ENCODE measurements at places on chromosomes 1 and 21.
A peak's percentile ranks its signal among the peaks of the same experiment; 100 is the strongest.

DNA sequence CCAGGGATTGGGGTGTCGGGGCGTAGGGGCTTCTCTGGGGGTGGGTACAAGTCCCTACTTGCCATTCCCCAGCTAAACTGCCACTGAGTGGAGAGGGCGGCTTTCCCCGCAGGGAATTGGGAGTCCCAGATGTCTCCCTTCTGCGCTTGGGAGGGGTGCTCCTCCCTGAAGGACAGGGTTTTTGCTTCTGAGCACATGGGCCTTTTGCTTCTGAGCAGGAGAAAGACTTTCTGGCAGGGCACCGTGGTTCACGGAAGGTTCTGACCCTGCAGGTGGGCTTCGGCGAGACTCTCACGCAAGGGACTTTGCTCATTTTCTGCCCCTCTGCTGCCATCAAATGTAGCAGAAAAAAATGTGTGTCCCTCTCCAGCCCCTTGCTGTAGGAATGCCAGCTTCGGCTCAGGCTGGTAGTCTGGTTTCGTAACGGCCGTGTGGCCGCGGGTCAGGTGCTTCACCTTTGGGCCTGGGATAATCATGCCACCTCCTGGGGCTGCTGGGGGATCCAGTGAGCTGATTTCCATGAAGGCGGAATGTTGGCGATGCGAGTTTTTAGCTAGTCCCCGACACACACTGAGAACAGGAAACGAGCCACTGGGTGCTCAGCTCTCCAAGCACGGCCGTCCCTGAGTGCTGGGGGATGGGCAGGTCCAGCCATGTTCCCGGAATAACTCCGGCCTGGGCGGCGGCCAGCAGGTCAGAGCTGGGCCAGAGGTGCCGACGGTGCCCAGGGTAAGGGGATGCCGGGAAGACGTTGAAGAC, 364.0 kb downstream of the CAMTA1 start:
- no peak for DNase-seq

DNA sequence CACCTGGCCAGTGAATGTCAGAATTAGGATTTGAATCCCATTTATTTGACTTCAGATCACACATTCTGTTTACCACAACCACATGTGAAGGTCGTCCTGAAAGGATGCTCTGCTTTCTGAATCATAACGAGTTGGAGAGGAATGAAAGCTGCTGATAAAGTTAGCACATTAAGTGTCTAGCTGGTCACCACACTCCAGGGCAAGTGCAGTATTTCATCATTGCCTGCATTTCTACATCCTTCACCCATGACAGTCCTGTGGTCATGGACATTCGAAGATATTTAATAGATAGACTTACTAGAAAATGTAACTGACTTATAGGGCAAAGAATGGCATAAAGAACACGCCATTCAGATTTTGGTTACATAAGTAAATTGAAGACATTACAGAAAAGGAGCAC, 52.7 kb upstream of the ST6GALNAC3 start:
- no peak for DNase-seq

DNA sequence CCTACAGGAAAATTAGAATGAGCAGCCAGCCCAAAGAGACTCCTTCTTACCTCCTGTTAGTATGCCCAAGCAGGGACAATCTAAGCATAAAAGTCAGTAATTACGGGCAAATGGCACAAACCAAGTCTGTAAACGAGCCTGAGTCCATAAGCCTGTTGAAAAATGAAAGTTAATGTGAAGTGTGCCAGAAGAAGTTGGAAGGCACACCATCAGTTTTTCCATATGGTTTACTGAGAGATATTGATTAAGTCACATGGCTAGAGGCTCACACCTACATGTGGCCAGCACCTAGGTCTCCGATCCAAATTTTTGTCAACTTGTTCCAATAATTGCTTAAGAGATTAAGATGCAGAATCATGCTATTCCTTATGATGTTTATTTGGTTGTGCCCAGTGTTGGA, 242.4 kb upstream of the CSF3R start:
- no peak for DNase-seq

- no peak for DNase-seq
These were observed 63.1 kb upstream of the KLHDC7A start for GRCh38 chr1:18417316-18418269.

DNA sequence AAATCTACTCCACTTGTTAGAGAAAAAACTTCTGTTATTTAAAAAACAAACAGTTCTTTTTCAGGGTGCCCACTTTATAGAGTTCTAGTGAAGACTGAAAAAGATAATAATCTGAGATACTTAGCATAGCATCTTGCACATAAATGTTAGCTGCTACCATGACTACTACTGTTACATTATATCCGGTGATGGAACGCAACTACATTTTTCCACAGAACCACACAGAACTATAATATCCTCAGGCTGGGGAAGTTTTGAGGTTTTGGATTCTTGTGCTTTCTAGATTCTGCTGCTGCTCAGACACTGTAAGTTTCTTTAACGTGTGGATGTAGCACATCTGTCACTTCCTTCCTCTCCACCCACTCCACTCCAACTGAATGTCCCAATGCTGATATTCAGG, 110.3 kb downstream of the PTPN14 start:
- no peak for DNase-seq

GRCh38 chr1:227919906-227920305, 27.8 kb downstream of the WNT9A start:
- DNase-seq = no peak

- DNase-seq = no peak
These were observed 5.6 kb upstream of the S100A7 start for GRCh38 chr1:153465811-153466636.

DNA sequence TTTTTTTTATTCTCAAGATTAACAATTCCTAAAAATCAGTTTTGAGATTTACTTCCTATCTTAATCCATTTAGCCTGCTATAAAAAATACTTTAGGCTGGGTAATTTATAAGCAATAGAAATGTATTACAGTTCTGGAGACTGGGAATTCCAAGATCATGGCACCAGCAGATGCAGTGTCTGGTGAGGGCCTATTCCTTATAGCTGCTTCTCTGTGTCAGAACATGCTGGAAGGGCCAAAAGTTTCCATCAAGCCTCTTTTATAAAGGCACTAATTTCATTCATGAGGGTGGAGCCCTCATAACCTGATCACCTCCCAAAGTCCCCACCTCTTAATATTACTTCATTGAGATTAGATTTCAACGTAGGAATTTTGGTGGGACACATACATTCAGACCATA, 41.7 kb downstream of the RNF2 start:
- no peak for DNase-seq

GRCh38 chr1:229251185-229251584, 19.7 kb upstream of the RAB4A start:
- no peak for DNase-seq

GRCh38 chr21:36859744-36860501, 106.5 kb downstream of the HLCS start:
- DNase-seq = no peak

DNA sequence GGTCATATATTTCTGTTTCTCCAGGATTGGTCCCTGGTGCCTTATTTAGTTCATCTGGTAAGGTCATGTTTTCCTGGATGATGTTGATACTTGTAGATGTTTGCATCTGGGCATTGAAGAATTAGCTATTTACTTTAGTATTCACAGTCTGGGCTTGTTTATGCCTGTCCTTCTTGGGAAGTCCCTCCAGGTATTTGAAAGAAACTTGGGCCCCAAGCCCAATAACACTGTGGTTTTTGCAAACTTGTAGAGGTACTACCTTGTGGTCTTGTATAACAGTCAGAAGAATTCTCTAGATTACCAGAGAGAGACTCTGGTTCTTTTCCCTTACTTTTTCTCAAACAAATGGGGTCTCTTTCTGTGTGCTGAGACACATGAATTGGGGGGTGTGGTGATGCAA, 251.4 kb upstream of the B3GALT2 start:
- DNase-seq = no peak

DNA sequence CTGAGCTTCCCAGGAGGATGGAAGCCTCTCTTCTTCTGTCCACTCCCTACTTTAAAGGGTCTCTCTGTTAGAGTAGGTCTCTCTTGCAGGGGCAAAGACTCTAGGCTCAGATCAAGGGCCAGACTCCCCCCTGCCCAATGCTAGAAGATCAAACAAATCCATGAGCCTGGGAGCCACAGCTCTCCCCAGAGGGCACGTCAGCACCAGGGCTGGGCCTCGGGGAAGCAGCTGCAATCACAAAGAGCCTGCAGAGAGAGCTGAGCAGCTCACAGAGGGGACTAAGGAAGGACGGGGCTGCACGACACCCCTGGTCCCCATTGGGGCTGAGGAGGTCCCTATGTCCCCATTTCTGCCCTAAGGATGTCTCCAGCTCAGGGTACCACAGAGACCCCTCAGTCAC, 3.9 kb downstream of the CNTN2 start:
- no peak for DNase-seq

DNA sequence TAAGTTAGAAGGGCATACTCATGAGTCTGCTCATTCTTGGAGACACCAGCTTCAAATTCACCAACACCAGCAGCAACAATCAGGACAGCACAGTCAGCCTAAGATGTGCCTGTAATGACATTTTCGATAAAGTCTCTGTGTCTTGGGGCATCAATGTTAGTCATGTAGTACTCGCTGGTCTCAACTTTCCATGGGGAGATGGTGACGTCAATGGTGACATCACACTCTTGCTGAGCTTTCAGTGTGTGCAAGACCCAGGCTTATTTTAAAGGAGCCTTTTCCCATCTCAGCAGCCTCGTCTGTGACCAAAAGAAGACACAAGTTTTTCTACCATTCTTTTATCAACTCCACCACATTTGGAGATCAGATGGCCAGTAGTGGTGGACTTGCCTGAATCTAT, 75.5 kb downstream of the SERINC2 start:
- no peak for DNase-seq

DNA sequence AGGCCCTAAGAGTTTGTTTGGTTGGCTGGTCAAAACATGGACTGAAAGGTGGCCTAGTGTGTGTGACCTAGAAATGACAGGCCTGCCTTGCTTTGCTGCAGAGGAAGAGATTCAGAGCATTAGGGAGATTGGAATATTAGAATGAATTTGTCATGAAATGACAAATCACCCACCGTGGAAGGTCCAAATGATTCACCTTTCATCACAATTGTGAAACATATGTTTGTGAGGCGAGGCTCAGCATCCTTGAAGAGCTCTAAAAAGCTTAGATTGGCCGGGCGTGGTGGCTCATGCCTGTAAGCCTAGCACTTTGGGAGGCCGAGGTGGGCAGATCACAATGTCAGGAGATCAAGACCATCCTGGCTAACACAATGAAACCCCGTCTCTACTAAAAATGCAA, 5.5 kb downstream of the LCE1B start:
- DNase-seq = no peak

GRCh38 chr1:91850708-91851107, 35.2 kb downstream of the TGFBR3 start:
- DNase-seq = no peak

GRCh38 chr1:199287206-199287605, 648.4 kb downstream of the PTPRC start:
- DNase-seq = no peak

- peak; percentile 8 for DNase-seq
These were observed 622.4 kb upstream of the PKN2 start for GRCh38 chr1:88061492-88062177.

GRCh38 chr21:38488640-38489270, 9.5 kb downstream of the ERG start:
- DNase-seq = no peak

- DNase-seq = no peak
These were observed 64.1 kb upstream of the CACHD1 start for GRCh38 chr1:64405833-64406232.

GRCh38 chr21:28632755-28633408, 359.8 kb downstream of the LTN1 start:
- no peak for DNase-seq

DNA sequence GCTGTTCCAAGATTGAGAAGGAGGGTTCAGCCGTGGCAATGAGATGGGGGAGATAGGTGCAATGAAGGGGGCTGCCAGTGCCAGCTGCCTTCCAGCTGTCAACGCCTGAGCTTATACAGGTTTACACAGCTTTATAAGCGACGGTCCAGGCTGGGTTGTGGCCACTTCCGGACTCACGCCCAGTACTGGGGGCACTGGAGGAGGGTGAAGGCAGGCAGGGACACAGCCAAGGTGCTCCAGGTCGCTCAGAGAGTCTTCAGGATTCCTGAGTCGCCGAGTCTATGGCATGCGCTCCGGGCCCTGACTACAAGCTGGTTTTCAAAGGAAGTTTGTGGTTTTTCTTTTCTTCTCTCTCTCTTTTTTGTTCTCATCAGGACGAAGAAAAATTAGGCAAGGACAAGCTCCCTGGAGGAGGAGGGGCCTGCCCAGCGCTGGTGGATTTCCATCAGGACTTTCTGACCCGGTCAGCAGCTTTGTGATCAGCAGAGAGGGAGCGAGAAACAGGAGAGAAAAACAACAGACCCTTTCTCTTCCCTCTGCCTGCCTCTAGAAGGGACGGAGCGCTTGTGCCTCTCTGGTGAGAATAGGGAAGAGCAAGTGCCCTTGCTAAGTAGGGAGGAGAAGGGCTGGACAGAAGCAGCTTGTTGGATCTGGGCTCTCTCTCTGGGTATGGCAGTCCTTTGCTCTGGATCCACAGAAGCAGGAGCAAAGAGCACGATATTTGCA, at the start of gene MINDY1:
Gene MINDY1 (minus strand): TSS at position 576 of the 726 bp plus-strand sequence. CDS start 4,285 bp downstream, outside the sequence.
- peak; percentile 60 for DNase-seq

- DNase-seq = no peak
These were observed 3.3 kb upstream of the NT5C1A start for GRCh38 chr1:39675220-39675619.

- DNase-seq = peak; percentile 60
These were observed 6.1 kb downstream of the TIE1 start for GRCh38 chr1:43306688-43307457.

- DNase-seq = no peak
These were observed 56.8 kb downstream of the NFIA start for GRCh38 chr1:61138921-61139774.

- no peak for DNase-seq
These were observed 14.7 kb downstream of the LDLRAD1 start for GRCh38 chr1:54003249-54003646.

DNA sequence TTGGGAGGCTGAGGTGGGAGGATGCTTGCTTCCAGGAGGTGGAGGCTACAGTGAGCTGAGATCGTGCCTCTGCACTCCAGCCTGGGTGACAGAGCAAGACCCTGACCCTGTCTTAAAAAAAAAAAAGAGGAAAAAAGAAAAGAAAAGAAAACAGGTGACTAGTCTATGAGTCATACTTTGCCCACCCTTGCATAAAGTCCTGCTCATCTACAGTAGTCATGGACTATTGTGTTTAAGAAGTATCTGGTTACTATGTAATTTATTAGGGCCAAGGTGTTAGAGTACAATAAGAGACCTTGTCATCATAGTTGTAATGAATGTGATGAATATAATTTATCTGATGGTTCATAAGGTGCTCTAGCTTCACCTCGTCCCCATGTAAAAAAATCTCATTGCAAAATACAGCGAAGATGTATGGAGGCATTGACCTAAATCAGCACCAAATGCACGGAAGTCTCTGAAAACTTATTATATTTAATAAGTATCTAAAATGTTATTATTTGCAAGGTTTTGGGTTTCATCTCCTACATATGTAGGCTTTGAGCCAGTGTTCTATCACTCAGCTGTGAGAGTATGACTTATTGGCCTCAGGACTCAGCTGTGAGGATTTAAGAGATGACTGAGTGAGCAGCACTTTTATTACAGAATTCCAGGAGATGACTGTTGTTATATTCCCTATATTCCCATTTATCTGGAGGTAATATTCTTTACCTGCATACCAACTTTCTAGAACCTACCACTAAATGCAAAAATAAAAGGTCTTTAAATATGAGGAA, 19.9 kb upstream of the KCNJ6 start:
- no peak for DNase-seq
